Pons (tissue), 1 donor: ENCODE measurements at places on chromosomes 12 and 14.

DNA sequence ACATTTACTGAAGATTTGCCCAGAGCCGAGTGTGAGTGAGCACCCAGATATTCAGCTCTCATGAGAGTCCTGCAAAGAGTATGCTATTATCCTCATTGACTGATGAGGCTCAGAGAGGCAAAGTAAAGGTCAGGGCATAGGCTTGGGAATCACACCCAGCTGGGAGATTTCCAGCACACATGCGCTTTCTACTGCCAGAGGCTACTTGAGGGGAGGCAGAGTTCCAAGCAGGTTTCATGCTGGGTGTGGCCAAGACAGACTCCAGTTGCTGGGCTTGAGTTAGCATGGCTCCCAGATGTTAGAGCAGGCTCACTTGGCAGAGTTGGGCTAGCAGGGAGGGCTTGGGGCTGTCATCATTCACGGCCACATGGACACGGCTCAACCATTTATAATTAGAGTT, 14.4 kb upstream of the FAM181A start:
- no peak for DNase-seq

GRCh38 chr14:100609941-100610391, 22.7 kb upstream of the BEGAIN start:
- DNase-seq = no peak

GRCh38 chr12:52200086-52200780, 8.4 kb upstream of the KRT80 start:
- DNase-seq = no peak

DNA sequence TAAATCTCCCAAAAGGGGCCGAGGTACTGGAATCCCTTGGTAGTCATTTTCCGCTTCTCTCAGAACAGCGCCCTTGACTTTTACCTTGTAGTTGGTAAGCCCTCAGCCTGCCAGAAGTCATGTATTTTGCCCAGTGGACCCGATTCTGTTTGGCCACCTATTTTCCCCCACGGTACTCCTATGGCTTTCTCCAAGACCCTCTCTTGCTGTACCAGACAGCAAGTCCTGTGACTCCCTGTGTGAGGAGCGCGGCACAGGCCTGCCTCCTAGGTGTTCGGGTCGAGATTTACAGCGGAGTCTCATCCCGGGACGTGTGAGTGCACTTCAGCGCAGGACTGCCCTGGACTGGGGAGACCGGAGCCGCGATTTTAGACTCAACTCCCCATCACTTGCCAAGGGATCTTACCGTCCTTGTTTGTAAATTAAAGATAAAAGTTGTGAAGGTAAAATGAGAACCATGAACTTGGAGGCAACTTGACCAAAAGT, 1.1 kb upstream of the MBD6 start:
- DNase-seq = peak; percentile 59
